ENCODE measurements at places on chromosomes 5 and 9. TPM values are rescaled to one million over a fixed set of nuclear protein-coding genes. Genes with fewer than 3 reads are reported as not detected.

SPRY4 gene
- not detected for polyA plus RNA-seq

NIPAL4 gene
- not detected for polyA plus RNA-seq

POU4F3 gene
- not detected for polyA plus RNA-seq

GRCh38 chr9:34985311-34985899, 4.1 kb upstream of the DNAJB5 start:
- DNase-seq: peak; percentile 43

DNA sequence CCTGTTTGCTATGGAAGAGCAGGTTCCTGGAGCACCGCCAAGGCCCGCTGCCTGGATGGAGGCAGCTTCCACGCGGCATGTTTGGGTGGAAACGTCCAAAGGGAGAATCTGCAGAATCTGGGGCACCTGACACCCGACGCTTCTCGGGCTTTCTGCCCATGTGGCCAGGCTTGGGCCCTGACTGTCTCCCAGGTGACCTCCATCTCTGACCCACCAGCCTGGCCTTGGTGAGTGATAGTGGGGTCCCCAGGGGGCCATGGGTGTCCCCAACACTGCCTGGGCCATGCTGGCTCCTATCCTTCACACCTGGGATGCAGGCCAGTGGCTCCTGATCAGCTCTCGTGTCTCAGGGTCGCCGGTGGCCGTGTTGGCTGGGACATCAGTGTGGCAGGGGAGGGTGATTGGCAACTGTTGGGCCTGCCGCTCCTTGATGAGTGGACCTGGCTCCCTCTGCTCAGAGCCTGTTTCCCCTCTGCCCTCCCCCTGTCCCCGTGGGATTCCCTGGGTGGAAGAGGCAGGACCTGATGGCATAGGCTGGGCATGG, 34.0 kb downstream of the GLT6D1 start:
- DNase-seq: no peak

DNA sequence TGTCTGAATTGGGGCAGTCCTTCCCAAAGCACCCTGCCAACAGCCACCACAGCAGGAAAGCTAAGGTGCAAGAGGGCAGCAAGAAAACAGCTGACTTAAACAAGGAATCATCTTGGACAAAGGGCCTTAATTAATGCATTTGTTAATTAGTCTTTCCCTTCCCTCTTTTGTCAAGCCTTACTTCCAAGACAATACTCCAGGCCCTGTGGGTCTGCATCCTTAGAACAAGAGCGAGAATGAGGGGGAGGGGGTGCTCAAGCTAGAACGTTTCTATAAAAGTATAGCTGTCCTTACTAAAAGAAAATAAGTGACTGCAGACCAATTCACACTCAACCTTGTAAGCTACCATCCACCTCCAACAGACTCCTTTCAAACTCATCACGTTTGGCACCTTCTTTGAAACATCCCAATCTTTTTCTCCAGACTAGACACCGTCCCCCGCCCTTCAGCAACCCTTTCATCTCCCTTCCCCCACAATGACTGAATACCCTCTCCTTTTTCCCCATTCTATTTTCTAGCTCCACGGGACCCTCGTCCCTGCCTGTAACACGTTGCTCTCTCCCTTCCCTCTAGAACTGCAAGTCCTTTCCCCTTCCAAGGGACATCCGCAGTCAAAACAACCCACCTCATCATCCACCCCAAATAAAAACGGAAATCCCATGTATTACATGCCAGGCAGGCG, 85.7 kb upstream of the RNF38 start:
- DNase-seq: no peak

DNA sequence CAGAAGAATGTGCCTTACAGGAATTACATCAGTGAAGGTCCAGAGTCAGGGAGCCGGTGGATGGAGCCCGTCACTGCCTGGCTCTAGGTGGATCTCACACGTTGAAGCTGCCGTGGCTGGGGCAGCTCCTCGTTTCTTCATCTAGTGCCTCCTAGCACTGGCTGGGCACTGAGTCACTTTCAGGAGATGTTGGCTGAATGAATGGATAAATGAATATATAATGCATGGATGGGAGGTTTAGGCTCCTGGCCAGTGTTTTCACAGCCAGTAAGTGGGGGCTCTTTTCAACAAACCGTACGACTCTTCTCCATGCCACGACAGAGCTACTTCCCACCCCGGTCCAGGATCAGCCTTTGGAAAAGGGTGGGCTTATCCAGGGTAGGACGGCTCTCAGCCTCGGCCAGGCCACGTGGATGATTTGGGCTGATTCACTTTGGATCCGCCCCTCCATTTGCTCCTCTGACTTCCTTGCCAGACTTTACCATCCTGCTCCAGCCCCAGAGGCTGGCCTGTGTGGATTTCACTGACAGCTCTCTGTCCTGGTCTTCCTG, 1.3 kb upstream of the SH3PXD2B start:
- no peak for DNase-seq

GRCh38 chr5:15500325-15501001, 483 bp downstream of the FBXL7 start:
- DNase-seq: no peak
